ENCODE measurements at places on chromosomes 12 and 14.
A peak's percentile ranks its signal among the peaks of the same experiment; 100 is the strongest.

- DNase-seq: no peak
Measured at GRCh38 chr12:17158201-17158600, 552.2 kb upstream of the LMO3 start.

DNA sequence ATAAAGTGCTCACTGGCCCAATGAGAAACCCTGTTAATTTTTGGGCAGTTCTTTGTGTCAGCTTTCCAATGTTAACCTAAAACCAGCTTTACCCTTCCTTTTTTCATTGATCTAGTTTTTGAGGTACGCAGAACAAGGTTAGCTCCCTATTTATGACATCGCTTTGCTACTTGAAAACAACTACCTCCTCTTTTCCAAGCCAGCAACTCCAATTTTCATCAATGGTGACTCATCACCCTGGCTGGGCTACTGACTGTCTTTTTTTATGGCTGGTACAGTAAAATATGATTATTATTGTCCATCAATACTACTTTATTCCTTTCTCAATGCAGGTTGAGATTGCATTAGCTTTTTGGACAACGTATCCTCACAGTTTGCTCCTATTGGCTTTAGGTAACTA is 22.5 kb upstream of the AKAP6 start:
- DNase-seq: no peak

GRCh38 chr12:38788106-38788505 is 117.3 kb downstream of the CPNE8 start:
- no peak for DNase-seq

DNA sequence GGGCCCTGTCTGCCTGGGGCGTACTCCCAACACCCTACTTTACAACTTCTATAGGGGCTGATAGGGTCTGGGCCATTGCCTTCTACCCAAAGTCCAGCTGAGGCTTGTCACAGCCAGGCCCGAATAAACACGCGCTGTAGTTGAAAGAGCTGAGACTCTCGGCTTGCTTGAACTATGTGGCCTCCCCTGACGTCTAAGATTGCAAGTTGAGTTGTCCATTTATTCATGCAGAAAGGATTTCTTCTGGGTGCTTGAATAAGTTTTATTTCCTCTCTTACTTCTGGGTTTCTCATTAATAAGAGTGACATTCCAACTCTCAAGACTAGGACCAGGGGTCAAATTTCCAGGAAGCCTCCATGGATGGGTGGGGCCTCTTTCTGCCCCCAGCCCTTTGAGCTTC is 74.4 kb upstream of the VRK1 start:
- no peak for DNase-seq

GRCh38 chr12:4084573-4084972 is 189.0 kb upstream of the CCND2 start:
- no peak for DNase-seq

DNA sequence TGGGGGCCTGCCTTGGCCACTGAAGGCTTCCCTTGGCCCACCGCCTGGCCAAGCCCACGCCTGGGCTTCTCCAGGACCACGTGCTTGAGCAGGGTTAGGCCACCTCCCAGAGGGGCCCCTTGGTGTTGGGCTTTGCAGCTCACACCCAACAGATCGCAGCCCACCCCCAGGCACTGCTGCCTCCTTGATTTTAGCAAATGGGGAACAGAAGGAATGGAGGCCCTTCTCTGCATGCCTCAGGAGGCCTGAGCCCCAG is 23.3 kb downstream of the RAB35 start:
- DNase-seq: no peak

GRCh38 chr12:59834659-59835474 is 239.0 kb downstream of the SLC16A7 start:
- DNase-seq: no peak

- DNase-seq: peak; percentile 86
Measured at GRCh38 chr12:132444957-132445883, 44.7 kb upstream of the FBRSL1 start.

DNA sequence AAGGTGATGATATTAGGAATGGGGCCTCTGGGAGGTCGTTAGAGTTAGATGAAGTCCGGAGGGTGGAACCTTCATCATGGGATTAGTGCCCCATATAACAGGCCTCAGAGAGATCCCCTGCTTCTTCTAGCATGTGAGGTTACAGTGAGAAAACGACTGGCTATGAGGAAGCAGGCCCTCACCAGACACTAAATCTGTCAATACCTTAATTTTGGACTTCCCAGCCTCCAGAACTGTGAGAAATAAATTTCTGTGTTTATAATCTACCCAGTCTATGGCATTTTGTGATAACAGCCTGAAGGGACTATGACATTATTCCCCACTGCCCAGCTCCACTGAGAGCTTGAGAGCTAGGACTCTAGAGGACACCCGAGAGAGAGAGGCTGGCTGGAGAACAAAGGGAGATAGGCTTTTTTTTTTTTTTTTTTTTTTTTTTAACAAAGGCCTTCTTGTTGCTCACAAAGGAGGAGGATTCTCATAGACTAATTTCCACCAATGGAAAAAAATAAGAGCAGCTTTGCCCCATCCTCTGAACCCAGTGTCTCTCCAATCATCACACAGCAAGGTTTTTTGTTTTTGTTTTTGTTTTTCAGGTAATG is 87.8 kb upstream of the EEA1 start:
- no peak for DNase-seq

GRCh38 chr12:70962226-70962794 is 41.8 kb upstream of the PTPRR start:
- DNase-seq: no peak

DNA sequence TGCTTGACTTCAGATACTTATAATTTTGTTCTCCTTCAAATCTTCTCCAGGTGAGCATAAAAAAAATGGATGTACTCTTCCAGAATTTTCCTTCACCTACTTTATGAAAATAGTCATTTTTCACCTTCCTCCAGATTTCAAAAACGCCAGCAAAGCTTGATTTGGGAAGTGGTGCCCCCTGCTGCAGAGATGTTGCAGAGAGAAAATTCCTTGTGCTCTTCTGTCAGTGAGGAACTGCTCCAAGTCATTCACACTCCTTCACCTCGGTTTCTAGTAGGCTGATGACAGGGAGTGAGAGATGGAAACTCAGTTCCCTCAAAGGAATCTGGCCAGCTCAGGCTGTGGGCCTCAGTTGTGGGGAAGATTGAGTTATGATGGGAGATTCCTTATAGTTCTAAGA is 24.2 kb upstream of the RNASE3 start:
- DNase-seq: peak; percentile 71

DNA sequence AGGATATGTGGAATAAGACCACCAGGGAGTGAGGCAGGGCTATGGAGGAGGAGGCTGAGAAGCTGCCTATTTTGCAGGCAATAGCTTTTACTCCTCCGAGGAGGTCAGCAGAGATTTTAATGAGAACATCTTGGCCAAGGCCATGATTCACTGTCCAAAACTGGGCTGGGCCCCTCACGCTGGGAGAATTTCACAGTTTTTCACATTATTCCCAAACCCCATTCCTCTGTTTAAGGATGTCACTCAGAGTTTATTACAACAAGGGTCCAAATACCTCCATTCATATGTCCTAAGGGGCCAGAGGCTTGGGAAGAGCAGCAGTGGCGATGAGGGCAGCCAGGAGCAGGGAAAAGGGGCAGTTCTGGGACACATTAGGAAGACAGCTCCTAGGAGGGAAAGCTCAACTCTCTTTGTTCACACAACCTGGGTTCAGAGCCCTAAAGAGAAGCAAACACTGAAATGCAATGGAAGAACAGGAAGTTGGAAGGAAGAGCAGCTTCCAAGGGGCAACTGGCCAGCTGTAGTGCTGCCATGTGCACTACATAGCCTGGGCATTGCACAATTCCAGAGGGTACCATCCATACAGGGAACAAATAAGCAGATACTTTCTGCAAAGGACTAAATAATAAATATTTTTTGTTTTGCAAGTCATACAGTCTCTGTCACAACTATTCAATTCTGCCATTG is 283.2 kb downstream of the NUAK1 start:
- DNase-seq: no peak

GRCh38 chr12:11689591-11690186 is 40.2 kb downstream of the ETV6 start:
- DNase-seq: no peak

DNA sequence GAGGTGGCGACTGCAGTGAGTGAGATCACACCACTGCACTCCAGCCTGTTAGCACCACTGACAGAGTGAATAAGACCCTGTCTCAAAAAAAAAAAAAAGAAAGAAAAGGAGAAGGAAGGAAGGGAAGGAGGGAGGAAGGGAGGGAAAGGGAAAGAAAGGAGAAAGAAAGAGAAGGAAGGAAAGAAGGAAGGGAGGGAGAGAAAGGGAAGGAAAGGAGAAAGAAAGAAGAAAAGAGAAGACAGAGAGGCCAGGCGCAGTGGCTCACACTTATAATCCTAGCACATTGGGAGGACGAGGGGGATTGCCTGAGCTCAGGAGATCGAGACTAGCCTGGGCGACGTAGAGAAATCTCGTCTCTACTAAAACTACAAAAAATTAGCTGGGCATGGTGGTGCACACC is 13.2 kb downstream of the DCAF5 start:
- no peak for DNase-seq

- no peak for DNase-seq
Measured at GRCh38 chr14:75365116-75365515, 62.7 kb upstream of the JDP2 start.

- no peak for DNase-seq
Measured at GRCh38 chr14:45868863-45869262, 615.9 kb upstream of the MIS18BP1 start.

GRCh38 chr14:40367717-40368116 is 935.5 kb upstream of the FBXO33 start:
- no peak for DNase-seq

DNA sequence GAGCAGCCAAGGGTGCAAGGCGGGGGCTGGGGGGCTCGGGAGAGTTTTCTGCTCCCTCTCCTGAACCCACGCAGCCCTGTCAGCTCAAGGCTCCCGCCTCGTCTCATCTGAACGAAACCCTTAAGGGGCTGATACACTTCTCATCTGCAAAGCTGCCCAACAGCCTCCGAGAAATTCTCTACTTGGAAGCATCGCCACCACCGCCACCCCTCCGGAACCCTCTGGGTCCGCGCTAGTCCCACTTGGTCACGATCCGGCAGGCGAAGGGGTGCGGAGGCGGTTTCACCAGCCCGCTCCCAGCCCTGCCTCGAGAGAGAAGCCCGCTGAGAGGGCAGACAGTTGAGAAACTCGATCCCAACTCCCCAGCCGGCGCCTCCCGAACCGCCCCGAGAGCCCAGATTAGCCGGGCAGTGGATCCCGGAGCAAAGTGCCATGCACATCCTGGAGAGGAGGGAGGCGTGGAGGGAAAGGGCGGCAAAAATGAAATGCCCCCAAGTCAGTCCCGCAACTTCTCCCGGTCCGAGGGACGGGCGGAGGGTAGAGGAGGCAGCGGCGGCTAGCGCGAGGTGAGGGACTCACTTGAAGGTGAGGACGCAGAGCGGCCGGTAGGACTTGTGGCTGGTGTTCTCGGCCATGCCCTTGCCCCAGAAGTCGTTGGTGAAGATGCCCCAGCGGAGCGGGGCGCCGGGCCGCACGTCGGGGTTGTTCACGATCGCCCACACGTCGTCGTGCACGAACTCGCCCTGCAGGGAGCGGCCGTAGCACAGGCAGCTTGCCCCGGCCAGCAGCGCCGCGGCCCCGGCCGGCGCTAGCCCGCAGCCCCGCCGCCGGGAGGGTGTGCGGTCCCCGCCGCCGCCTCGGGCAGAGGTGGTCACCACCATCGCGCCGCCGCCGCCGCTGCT is 620 bp downstream of the TMTC1 start:
- DNase-seq: peak; percentile 88

DNA sequence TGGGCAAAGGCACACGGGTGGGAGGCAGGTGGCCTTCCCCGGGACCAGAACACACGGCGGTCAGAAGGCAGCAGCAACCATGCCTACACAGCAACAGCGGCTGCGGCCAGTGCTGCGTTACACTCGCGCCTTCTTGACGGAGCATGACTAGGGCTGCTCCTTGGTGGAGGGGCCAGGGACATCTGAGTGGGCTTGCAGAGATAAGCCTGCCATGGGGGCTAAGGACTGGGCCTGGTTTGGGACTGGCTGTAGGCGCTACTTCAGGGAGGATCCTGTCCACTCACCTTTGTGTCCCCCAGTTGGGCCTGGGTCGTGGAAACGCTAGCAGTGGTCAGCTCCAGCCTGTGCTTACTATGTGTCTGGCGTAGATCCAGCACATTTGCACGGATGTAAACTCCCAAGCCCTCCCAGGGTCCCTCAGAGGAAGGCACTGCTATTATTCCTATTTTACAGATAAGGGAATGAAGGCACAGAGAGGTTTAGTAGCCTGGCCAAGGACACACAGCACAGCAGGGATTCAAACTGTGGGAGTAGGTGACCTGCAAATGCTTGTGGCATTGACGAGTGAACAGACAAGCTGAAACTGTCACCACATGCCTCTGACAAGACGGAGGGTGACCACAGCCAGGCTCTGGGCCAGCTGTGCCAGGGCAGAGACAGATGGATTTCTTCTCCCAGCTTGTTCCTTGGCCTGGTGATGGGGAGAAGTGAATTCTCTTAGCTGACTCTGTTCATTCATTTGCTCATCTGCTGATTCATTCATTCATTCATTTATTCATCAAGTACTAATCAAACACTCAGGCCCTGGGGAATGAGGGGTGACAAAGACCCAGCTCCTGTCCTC is 31.9 kb upstream of the DLK1 start:
- no peak for DNase-seq

- DNase-seq: no peak
Measured at GRCh38 chr12:119055977-119056376, 74.6 kb downstream of the SRRM4 start.

DNA sequence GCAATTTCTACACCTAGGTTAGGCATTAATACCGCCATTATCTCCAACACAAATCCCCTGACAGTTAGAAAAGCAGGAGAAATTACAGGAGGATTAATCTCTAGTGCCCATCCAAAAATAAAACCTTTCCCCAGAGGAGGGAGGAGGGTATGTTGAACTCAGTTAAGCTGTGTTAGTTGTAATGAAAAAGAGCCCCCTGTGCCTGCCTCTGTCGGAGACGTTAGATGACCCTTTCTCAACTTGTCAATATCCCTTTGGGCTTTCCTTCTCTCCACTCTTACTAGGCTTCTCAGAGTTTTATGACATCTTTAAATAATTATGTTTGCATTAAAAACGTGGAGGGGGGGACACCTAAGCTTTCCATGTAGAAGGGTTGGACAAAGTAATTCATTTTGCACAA is 278.2 kb downstream of the PDZRN4 start:
- no peak for DNase-seq

- DNase-seq: peak; percentile 97
Measured at GRCh38 chr14:20681348-20682126, 2.8 kb upstream of the RNASE4 start.

DNA sequence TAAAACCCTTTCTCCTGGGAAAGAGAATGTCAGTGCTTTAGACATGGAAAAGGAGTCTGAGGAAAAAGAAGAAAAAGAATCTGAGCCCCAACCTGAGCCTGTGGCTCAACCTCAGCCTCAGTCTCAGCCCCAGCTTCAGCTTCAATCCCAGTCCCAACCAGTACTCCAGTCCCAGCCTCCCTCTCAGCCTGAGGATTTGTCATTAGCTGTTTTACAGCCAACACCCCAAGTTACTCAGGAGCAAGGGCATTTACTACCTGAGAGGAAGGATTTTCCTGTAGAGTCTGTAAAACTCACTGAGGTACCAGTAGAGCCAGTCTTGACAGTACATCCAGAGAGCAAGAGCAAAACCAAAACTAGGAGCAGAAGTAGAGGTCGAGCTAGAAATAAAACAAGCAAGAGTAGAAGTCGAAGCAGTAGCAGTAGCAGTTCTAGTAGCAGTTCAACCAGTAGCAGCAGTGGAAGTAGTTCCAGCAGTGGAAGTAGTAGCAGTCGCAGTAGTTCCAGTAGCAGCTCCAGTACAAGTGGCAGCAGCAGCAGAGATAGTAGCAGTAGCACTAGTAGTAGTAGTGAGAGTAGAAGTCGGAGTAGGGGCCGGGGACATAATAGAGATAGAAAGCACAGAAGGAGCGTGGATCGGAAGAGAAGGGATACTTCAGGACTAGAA is 6.1 kb downstream of the PNN start:
- DNase-seq: no peak

GRCh38 chr12:123131291-123131832 is 19.5 kb downstream of the PITPNM2 start:
- peak; percentile 64 for DNase-seq
